CD4-positive, alpha-beta T cell treated with Interleukin-12 subunit alpha and Interleukin-12 subunit beta, for 1 hour (primary cell): ENCODE measurements at places on chromosomes 7 and 10.

GRCh38 chr7:75849573-75849972, 29.3 kb upstream of the RHBDD2 start:
- DNase-seq: no peak

DNA sequence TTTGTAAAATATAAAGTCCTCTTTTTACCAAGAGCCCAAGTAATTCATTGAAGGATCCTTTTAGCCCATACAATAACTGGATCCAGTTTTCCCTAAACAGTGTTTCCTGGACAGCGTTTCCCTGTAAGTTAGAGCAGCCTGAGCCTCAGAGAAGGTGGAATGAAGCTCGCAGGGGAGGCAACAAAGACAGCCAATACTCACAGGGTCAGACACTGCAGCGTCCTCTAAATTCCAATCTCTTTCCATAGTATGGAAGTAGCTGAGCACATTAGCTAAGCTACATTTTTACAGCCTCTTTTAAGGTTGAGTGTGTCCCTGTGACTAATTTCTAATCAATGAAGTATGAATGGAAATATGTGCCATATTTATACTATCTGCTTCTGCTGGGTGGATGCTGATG, 193.5 kb downstream of the GRM3 start:
- no peak for DNase-seq

GRCh38 chr7:19754521-19755116, 18.8 kb downstream of the TMEM196 start:
- DNase-seq: peak; percentile 29

DNA sequence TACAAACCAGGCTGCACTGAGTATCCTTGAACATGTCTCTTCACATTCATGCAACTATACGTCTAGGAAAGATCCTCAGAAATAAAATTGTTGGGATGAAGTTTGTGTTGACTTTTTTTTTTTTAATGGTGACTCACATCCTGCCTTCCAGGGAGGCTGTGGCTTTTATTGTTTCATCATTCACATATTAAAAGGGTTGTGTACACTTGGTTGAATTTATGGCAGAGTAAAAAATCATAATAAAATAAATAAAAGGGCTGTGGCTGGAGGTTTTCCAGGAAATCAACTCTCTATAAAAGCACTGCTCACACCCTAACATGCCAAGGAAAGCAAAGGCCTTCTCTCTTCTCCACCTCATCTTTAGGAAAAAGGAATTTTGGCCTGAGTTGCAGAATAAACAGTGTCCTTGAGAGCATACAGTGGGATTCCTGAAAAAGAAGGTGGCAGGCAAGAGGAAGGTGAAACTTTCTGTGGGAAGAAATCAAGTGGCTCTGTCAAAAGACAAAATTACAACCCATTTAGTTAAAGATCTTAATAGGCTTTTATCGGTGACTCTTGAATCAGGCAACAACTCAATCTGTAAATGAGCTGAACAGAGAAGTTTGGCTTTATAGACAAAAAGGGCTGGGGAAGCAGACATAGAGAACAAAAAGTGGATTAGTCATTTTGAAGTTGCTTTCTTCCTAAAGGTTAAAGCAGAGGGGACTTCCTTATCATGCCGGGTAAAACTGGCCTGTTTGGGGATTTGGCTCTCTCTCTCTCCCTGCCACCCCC, 41.6 kb upstream of the FHIP2A start:
- DNase-seq: no peak

DNA sequence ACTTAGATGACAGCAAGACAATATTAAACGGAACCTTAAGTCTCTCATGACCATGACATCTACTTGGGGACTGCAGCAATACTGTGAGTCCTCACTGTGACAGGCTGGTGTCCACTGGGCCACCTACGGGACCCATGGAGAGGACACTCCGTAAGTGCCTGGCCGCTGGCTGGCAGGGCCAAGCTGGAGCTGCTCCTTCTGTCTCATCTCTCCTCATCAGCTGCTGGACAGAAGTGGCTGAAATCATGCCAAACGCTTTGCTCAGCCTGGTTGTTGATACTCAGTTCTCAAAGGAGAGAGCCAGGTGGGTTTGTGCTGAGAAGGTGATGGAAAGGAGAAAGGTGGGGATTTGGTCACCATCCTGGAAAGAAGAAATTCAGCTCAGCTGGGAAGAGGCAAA, 33.3 kb downstream of the AFAP1L2 start:
- DNase-seq: no peak

- no peak for DNase-seq
Measured at GRCh38 chr7:117889611-117890010, 16.4 kb upstream of the CTTNBP2 start.

DNA sequence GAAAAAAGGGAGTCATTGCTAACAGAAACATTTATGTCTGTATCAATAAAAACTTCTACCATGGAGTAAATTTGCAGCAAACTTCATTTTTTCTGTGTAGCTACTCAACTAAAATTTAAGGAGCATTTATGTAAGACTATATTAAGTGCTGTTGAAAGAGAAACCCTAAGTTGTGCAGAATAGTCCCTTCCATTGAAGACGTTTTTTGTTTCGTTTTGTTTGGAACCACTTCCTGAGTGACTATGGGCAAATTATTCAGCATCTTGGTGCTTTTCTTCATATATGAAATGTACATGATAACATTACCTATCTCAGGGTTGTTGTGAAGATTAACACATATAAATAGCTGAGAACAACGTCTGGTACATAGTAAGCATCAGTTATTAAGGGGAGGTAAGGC, 24.3 kb downstream of the SEM1 start:
- DNase-seq: peak; percentile 18

DNA sequence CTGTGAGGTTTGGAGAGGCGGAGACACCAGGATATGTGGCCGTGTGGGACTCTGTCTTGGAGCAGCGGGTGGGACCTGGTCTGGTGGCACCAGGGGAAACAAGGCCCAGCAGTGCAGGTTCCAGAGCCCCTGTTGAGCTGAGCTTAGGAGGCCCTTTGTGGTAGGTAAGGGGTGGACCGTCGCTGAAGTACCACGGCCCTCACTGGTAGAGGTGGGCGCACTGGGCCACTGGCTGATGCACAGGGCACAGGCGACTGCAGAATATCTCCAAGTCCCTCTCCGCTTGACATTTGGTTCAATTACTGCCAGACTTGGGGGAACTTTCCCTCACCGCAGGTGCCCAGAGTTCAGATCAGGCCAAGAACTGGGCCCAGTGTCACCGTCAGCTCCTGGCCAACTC, 27.3 kb downstream of the DOCK1 start:
- no peak for DNase-seq

DNA sequence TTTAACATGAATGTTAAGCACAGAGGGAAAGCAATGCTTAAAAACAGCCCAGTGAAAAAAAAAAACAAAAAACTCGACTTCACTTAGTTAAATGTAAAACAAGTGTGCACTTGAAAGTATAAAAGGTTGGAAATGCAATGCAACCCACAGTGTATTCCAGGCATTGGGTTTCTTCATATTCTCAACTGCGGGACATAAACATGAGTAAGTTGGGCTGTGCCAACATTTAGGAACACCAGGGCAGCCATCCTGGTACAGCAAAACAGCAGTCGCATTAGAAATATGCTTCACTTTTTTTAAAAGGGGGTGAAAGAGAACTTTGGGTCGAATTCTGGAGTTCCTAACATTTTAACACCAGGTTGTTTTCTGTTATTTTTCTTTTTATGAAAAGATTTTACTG, 937 bp downstream of the STEAP1 start:
- no peak for DNase-seq
